ENCODE measurements at places on chromosomes 3 and 15.

DNA sequence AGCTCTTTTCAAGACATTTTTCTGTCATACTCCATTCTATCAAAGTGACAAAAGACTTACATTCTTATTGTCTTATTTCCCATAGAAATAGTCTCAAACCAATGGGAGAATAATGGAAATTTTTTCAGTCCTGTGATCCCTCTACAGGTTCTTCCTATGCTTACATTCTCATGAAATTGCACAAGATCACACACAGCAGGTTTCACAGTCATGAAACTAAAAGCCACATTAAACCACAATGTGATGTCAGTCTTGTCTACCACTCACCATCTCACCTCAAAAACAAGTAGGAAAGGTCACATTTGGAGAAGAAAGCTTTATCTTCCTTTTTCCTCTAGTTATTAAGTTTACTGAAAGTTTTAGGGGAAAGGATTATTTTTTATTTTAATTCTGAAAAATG, 161.0 kb upstream of the RORA start:
- DNase-seq = no peak

GRCh38 chr15:99399061-99399460, 147.8 kb downstream of the LRRC28 start:
- DNase-seq = no peak

DNA sequence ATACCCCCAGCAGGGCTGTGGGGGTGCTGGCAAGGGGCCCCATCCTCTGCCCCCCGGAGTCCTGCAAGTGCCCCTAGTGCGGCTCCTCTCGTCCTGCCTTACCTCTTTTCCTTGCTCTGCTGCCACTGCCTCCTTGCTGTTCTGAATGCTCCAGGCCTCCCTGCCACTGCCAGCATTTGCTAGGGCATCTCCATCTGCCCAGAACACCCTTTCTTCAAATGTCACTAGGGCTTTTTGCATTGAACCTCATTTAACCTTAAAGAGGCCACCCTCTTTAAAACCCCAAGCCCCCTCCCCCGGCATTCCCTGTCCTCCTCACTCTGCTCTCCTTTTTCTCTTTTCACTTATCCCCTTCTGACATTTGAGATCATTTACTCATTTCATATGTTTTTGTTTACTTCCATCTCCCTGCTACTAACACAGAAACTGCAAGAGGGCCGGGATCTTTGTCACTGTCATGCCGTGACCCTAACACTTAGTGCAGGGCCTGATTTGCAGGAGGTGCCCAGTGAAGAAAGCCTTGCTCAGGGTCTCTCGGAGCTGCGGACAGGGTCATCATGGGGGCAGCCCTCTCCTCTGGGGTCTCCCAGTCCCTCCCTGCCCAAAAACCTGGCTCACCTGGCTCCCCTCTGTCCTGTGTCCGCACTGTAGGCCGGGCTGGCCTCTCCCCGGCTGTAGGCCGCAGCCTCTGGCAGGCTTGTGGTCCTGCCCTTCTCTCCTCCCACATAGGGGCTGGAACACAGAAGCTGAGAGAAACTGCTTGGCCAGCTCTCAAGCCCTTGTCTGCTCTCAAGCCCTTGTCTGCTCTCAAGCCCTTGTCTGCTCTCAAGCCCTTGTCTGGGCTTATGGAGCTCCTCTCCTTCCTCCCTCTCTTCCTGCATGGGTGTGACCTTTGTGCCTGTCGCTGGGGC, at the start of gene ACOX2:
Gene ACOX2, minus strand, starts transcription at position 690 of the 911 bp plus-strand sequence. CDS start 2,084 bp downstream, outside the sequence.
- DNase-seq = peak; percentile 80

GRCh38 chr3:38015984-38016383, 13.5 kb downstream of the PLCD1 start:
- DNase-seq = no peak

DNA sequence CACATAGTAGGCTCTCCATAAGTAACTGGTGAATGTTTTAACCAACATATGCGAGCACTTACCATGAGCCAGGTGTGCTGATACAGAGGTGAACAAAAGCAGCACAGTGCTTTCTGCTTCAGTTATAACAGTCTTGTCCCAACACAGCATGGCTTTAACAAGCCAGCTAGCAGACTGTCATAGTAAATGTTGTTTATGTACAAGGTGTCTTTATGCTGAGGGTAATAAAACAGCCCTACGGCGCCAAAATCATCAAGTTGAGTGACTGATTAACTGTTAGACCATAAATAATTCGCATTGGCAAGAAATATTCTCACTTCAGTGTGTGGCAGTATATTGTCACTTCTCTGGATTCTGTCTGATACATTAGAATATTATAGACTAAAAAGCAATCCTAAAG, 646.0 kb upstream of the CFAP20DC start:
- DNase-seq = no peak

- peak; percentile 63 for DNase-seq
These were observed 36.8 kb upstream of the TSPAN3 start for GRCh38 chr15:77107531-77108355.
